ENCODE measurements at places on chromosomes 5 and 9.

DNA sequence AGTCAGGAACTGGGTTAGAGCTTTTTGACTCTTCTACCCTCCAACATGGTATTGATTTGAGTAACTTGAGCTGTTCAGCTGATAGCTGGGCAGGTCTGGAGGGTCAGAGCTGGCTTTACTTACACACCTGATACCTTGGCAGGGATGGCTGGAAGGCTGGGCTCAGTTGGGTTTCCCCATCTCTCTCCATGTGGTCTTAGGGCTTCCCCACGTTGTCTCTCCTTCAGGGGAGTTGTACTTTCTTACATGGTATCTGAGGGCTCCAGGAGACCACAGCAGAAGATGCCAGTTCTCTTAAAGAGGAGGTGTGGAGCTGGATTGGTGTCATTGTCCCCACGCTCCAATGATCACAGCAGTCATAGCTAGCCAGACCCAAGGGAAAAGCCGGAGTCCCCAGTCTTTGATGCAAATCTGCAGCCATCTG, 25.6 kb downstream of the ISOC1 start:
- no peak for DNase-seq

GRCh38 chr5:71862087-71862486, 143.0 kb downstream of the CARTPT start:
- no peak for DNase-seq

GRCh38 chr9:11319538-11319937, 706.7 kb upstream of the PTPRD start:
- DNase-seq: no peak

DNA sequence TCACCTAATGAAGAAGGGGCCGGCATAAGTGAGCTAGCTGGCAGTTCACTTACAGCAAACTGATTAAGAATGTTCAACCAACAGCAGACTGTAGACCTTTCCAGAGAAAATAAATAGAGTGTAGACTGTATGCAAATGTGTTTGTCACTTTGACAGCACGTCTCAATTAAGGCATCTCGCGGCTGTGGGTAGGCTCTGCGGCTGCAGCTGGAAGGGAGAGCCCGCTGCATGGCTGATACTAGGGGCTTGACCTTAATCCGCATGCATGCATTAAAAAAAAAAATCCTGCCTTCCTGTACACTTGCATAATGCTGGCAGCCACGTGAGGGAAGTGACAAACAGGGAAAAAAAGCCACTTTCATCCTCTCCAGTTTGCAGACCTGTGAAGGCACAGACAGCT, 82.3 kb downstream of the CRB2 start:
- no peak for DNase-seq

GRCh38 chr9:126521089-126521488, 92.6 kb upstream of the LMX1B start:
- DNase-seq: no peak

DNA sequence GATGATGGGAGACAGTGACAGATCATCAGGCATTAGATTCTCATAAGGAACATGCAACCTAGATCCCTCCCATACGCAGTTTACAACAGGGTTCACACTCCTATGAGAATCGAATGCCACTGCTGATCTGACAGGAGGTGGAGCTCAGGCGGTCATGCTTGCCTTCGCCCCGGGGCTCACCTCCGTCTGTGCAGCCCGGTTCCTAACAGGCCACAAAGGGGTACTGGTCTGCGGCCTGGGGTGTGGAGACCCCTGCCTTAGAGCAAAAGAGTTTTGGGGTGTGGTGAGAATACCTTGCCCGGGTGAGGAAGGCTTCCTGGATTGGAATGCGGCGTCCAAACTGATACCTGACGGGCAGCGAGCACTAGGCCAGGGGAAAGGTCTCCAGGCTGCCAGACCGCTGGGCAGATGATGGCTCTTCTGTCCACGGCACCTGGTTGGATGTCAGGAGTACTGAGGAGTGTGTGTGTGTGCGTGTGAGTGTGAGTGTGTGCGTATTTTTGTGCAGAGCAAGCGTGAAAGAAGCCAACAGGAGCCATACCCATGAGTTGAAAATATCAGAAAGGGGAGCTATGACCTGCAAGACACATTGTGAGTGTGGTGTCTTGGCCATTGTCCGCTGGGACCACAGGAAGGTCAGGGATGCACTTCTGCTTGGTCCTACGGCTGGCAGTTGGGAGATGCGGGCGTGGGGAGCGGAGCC, 55.4 kb downstream of the ACER2 start:
- DNase-seq: no peak

- DNase-seq: no peak
Observed at GRCh38 chr5:14257995-14258403, 114.9 kb downstream of the TRIO start.

DNA sequence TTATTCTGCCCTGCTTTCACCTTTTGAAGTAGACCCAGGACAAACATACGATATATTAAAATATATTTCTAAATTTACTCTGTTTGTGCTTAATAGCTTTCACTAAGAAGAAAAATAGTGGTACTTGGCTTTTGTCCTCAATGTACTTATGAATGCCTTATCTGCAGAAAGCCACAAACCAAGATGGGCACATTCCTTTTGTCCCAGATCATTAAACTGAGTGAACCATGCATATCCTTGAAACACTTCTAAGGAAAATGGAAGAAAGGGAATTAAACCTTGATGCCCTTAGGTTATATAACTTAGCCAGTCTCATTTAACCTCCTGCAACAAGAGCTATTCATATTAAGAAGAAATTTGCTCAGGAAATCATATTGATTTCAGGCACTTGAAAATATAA, 553.8 kb upstream of the CDH9 start:
- DNase-seq: no peak

- DNase-seq: no peak
Observed at GRCh38 chr9:14314929-14315874, 1.3 kb upstream of the NFIB start.

GRCh38 chr9:120913647-120914264, 12.8 kb downstream of the TRAF1 start:
- no peak for DNase-seq

DNA sequence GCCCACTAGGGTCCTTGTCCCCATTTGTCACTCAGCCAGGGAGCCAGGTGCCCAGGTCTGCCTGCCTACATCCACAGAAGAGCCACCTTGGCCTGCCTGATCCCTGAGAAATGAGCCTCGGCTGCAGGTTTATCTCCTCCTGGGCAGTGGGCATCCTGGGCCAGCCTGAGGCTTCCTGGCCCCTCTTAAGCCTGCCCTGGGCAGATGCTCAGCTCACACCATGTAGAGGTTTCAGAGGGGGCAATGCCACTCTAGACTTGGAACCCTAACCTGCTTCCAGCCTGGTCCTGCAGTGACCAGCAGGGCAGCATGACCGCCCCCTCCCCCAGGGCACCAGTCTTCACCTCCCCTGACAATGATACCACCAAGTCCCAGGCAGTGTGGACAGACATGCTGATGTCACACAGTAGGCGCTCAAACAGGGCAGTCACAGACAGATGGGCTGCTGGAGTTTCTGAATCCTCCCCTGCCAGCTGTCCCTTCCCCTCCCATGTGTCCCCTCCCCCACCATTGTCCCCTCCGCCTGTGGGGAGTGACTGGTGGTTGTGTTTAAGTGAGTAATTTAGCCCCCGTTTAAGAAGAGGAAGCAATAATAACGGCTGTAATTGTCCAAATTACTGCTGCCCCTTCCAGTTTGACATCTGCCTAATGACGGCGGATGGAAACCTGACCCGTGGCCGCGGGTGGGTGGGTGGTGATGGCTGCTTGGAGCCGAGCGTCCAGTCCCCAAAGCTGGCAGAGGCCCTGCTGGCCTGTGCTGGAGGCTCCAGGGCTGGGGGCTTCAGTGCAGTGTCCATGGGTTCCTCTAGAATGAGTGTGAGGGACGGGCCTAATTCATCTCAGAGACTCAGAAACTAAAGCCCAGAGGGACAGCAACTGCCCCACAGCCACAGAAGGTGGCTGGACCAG, 147.7 kb downstream of the BARX1 start:
- no peak for DNase-seq

DNA sequence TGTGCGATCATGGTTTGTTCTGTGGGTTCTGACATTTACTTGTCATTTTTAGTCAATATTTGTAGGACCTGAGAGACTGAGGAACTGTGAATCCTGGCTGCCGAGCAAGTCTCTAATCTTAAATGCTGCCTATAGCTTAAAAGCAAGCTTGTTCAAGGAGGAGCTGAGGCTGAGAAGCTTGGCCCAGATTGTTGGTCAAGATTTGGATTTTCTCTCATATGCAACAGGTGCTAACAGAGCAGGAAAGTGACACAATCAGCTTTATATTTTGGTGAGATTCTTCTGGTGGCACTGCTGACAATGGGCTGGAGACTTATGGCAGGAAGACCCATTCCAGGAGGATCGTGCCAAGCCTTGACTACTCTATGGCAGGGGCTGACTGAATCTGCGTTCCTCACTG, 192.5 kb downstream of the MAPKAP1 start:
- no peak for DNase-seq

- no peak for DNase-seq
Observed at GRCh38 chr5:172447646-172448365, 6.5 kb downstream of the SH3PXD2B start.

DNA sequence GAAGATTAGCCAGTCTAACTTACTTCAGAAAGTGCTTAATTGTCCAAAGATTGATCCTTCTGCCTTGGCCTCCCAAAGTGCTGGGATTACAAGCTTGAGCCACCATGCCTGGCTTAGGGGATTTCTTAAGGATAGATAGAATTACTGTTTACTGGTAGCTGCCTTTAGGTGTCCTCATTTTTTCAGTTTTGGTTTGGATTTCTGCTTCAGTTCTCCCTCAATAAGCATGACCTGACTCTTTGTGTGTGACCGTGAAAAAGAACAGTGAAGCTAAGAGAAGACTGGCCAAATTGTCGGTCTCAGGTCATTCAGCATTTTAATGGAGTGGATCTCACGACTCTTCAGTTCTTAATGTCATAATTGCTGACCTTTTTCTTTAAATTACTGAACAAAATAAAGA, 22.9 kb upstream of the CMYA5 start:
- no peak for DNase-seq

DNA sequence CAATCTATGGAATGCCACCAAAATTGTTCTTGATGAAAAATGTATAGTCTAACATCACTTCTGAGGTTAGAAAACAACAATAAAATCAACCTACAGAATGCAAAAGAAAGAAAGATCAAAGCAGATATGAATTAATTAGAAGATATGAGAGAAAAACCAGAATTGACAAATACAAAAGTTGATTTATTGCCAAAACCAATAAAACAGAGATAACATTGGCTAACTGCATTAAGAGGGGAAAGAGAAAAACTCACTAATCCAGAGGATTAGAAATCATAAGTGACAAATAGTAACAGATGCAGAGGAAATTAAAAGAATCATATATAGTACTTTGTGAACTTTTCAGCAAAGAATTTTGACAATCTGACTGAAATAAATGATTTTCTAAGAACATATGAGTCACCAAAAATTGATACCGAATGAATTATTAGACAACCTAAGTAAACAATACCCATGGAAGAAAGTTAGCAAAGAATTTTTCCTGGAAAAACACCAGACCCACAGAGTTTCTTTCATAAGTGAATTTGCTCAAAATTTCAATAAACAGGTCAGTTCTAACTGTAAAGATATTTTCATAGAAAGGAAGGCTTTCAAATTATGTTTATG, 167.7 kb downstream of the AOPEP start:
- no peak for DNase-seq

DNA sequence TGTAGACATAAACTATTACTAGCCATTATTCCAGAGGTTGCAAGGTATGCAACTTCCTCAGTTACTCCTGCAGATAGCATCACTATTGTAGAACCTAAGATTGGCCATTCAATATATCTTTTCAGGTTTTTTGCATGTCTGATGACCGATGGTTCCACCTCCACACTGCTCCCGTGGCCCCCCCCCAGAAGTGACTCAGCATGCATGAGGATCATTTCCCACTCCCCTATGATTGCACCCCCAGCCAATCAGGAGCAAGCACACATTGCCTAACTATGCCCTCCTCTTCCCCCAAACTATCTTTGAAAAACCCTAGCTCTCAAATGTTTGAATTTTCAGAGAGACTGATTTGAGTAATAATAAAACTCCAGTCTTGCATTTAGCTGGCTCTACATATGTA, 601.4 kb upstream of the TLE4 start:
- no peak for DNase-seq

DNA sequence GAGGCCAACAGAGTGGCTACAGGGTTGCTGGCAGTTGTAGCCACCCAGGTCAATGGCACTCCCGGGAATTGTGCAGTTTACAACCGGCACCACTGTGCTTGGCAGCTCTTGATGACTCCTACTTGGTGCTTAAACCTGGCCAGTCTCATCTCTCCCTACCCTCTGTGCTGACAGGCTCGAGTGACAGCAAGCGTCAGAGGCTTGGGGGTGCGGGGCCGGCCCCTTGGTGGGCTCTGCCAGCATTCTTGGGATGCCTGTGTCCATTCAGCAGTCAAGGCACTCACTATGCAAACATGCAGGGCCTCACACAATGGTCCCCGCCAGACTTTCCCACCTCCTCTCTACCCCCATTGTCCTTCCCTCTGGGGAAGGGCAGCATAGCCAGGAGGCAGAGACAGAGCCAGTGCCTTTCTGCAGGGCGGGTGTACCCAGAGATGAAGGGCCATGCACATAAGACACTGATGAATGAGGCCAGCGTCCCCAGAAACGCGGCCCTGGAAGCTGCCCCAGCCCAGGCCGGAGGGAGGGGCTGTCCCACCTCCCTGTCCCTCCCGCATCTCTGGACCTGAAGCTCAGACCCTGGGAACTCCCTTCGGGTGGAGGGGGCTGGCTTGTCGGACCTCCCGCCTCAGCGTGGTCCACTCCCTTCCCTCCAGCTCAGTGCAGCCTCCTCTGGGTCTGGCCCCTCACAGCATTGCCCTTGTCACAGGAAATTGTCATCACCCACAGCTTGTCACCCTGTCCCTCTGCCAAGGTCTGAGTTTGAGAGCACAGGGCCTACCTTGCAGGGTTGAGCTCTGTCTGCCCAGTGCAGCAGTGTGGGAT, 26.4 kb upstream of the NOTCH1 start:
- no peak for DNase-seq

GRCh38 chr5:67693956-67694809, 497.6 kb upstream of the CD180 start:
- no peak for DNase-seq

- no peak for DNase-seq
Observed at GRCh38 chr5:36397901-36398536, 96.3 kb upstream of the RANBP3L start.

DNA sequence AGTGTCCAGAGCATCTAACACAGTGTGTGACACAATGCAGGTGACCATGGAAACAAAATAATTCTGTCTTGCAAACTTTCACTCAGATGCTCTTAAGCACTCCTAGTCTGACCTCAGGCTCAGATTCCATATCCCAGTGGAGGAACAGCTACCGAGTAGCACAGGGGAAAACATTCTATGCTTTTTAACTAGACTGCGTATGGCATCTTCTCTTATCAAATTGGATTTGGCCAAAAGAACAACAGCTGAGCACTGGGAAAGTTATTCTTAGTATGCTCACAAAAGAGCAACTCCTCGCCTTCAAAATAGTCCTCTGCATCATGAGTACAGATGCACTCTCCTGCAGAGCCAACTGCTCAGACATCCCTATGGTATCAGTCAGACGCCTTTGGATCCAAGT, 528.2 kb upstream of the DAP start:
- DNase-seq: no peak

DNA sequence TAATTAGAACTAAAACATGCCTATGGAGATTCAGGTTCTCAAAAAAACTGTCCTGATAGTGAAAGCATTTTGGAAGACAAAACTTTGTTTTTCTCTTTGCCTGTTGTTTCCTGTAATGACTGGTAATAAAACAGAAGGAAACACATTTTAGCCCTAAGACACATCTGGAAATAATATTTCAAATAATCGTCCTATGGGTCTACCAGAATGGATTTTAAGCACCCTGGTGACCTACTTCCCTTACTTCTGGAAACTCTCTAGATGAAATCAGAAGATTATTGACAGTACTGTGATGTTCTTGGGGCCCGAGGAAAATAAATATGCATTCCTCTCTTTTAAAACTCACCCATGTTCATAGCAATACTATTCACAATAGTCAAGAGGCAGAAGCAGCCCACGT, 110.1 kb upstream of the TLE4 start:
- no peak for DNase-seq
